H4 (cell line): ENCODE measurements at places on chromosomes 1 and 21. TPM values are rescaled to one million over a fixed set of nuclear protein-coding genes. Genes with fewer than 3 reads are reported as not detected.
A peak's percentile ranks its signal among the peaks of the same experiment; 100 is the strongest.

Gene GREM2
- total RNA-seq = 0.08 and 0.66 TPM in 2 replicates

- DNase-seq = peak; percentile 46
These were observed 32.3 kb downstream of the KIAA2013 start for GRCh38 chr1:11893907-11894251.

GRCh38 chr1:227562933-227563323 is 428 bp upstream of the ZNF678 start:
- no peak for DNase-seq

DNA sequence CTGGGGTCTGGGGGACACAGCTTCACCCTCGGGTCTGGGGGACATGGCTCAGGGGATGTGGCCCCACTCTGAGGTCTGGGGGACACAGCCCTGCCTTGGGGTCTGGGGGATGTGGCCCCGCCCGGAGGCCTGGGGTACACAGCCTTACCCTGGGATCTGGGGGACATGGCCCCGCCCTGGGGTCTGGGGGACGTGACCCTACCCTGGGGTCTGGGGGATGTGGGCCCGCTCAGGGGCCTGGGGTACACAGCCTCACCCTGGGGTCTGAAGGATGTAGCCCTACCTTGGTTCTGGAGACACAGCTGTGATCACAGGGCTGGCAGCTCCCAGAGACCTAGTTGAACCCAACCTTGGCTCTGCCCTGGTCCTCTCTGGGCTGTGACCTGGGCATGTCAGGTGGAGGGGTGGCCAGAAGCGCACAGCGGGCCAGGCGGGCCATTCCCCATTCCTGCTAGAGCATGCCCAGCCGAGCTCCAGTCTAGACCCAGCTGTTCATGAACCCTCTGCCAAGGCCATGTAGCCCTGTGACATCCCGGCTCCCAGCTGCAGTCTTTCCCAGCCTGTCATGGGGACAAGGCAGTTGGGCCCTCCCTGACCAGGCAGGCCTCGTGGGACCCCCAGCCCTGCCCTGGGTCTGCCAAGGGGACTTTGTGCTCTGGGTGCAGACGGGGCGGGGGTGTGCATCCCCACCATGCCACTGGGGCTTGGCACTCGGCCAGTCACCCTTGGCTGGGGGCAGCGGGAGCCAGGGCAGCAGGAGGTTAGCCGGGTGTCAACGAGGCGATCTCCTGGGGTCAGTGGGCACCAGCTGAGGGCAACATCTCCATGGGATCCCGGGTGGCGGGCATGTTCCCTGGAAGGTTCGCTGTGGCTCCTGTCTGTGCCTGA is 43.9 kb downstream of the WNT9A start:
- DNase-seq = no peak

DNA sequence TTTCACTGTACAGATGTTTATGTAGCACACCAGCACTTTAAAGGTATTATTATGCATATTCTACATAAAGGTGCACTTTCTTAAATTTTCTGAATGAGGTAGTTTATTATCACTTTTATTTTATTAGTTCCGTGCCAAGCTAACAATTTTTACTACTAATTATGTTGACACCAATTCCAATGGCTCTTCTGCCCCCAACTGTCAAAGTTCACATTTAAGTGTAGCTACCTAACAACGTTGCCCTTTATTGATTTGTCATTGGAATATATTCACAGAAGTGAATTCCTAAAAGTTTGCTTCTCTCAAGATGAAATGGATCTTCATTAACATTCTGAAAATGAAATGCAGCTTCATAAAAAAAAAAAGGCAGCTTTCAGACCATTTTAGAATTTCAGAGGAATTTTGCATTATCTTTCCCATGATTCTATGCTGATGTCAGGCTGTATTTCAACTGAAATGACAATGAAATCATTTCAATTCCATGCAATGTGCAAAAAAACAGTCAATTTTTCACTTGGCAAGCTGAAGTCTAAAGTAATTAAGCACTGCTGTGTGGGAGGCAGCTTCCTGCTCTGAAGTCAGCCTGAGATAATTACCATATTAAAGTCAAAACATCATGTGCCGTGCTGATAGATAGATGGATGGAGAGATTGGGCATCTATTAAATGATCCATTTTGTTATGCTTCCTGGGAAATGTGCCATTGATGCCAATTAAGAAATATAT is 229.2 kb downstream of the TTLL7 start:
- no peak for DNase-seq

- no peak for DNase-seq
These were observed 30.9 kb downstream of the RASSF5 start for GRCh38 chr1:206538086-206538770.

GRCh38 chr1:93670141-93670540 is 11.5 kb downstream of the BCAR3 start:
- DNase-seq = peak; percentile 77

DNA sequence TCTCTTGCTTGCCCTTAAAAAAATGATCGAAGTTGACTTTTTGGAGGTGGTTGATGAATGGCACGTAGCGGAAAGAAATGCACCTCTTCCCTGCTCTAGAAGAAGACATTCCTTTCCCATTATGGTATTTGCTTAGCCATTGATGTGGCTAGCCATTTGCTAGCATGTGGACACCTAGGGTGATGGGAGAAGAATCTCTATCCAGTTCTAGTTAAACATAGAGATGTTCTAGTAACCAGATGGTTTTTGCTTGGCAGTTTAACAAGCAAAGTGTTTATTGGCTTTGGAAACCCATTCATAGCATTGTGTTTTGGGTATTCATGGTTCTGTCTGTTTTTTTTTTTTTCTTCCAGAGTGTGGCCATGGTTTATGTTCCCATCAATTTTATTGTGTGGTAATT is 78.9 kb downstream of the KCNJ6 start:
- DNase-seq = no peak

Gene LCA5L
- total RNA-seq = 1.4 TPM in 2 replicates

DNA sequence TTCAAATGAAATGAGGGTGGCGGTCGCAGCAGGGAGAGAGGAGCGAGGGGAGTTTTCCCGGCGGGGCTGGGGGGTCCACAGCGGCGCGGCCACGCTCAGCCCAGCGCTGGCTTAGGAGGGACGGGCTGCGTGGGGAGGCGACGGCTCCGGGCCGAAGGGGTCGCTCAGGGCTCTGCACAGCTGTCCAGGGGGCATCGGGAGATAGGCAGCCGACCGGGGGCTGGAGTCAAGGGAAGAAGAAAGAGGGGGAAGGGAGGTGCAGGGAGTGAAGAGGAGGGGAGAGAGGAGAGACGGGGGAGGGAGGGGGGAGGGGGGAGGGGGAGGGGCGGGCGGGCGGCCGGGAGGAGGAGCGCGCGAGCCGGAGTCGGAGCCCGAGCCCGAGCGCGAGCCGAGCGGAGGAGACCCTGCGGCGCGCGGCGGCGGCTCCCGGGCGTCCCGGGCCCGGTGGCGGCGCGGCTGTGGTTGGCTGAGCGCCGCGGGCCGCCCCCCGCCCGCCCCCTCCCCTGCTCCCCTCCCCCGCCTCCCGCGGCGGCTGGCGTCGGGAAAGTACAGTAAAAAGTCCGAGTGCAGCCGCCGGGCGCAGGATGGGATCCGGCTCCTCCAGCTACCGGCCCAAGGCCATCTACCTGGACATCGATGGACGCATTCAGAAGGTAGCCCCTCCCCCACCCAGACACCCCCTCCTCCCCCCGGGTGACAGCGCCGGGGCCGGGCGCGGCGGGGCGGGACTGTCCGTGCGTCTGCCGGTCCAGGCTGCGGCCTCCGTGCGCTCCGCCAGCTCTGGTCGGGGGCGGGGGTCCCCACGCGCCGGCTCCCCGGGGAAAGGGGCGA is at the start of gene PDE9A:
TSS of gene PDE9A (plus strand) at position 391 of the 831 bp plus-strand sequence. CDS start at position 585, 194 bp downstream.
- no peak for DNase-seq

DNA sequence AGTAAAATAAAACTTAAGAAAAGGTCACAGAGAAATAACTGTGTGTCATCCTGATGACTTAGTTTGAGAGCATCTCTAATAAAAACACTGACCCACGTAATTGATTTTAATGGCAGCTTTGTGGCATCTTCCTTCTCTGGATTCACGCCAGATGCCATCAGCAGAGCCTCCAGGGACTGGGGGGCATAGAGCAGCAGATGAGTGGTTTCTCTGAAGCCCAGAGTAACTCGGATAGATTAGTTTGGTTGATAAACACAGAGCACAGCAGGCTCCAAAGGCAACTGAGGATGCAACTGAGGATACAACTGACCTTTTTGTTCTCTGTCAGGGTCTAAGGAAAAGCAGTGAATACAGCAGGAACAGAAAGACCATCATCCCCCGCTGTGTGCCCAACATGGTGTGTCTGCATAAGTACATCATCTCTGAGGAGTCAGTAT is 180.8 kb downstream of the RPS6KC1 start:
- no peak for DNase-seq

DNA sequence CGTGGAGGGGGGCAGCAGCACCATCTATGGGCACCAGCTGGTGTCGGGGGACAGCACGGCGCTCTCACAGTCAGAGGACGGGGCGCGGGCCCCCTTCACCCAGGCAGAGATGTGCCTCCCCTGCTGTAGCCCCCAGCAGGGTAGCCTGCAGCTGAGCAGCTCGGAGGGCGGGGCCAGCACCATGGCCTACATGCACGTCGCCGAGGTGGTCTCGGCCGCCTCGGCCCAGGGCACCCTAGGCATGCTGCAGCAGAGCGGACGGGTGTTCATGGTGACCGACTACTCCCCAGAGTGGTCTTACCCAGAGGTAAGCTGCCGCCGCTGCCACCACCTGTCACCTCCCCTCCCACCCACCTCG is 106.2 kb upstream of the VAMP3 start:
- DNase-seq = no peak

DNA sequence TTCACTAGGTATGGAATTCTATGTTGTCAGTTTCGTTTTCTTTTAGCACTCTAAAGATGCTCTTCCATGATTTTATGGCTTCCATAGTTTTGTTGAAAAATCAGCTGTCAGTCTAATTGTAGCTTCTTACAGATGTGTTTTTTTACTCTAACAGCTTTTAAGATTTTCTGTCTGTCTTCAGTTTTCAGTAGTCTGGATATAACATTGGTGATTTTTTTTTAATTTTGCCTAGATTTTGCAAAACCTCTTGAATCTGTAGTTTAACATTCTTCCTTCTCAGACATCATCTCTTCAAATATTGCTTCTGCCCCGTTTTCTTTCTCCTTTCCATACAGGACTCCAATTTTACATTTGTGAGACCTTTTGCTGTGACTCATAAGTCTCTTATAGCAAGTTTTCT is 17.9 kb upstream of the DYRK1A start:
- DNase-seq = peak; percentile 42

- DNase-seq = no peak
These were observed 83.1 kb upstream of the CSF3R start for GRCh38 chr1:36565576-36566501.

- DNase-seq = no peak
These were observed 2.2 kb upstream of the KRTAP10-12 start for GRCh38 chr21:44694776-44695175.

- DNase-seq = no peak
These were observed 894.7 kb downstream of the ADGRL2 start for GRCh38 chr1:82695443-82695842.

GRCh38 chr21:35256468-35256988 is 207.4 kb upstream of the RUNX1 start:
- peak; percentile 100 for DNase-seq

Gene RCSD1
- not detected in 2 replicates for total RNA-seq

- DNase-seq = no peak
These were observed 35.0 kb downstream of the DHCR24 start for GRCh38 chr1:54851936-54852524.

Gene ANGPTL3
- total RNA-seq = not detected in 2 replicates

GRCh38 chr1:60620087-60620486 is 462.3 kb upstream of the NFIA start:
- no peak for DNase-seq

Gene TAS1R1
- not detected in 2 replicates for total RNA-seq

DNA sequence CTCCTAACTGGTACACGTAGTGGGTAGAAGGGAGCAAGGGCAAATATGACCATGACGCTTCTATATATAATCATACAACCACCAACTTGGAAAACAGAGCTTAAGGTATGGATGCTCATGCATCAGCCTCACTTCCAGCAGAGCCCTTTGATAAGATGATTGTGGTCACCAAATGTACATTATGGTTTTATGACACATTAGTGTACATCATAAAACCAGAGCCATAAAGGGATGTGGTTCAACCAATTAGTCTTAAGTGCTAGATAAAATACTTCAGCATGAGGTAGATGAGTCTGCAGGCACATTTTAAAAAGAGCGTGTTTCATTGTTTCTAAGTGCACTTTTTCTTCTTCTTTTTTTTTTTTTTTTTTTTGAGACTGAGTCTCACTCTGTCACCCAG is 43.7 kb downstream of the NIBAN1 start:
- no peak for DNase-seq
